ENCODE measurements at places on chromosomes 1 and 21.

- peak; percentile 74 for DNase-seq
These were observed 7.7 kb downstream of the ARHGEF2 start for GRCh38 chr1:155970531-155971167.

DNA sequence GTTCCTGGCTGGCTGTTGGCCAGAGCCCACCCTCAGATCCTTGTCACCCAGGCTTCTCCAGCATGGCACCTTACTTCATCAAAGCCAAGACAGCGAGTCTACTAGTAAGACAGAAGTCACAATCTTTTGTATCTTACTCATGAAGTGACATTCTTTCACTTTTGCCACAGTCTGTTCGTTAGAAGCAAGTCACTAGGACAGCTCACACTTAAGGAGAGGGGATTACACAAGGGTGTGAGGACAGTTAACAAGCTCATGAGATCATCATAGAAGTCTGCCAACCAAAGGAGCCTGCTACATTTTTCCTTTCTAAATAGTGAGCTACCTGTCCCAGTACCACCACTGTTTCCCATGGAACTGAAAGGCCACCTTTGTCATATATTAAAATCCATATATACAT lies 61.5 kb downstream of the PACC1 start:
- DNase-seq: no peak

GRCh38 chr1:164667001-164667400 lies 108.0 kb downstream of the PBX1 start:
- no peak for DNase-seq

DNA sequence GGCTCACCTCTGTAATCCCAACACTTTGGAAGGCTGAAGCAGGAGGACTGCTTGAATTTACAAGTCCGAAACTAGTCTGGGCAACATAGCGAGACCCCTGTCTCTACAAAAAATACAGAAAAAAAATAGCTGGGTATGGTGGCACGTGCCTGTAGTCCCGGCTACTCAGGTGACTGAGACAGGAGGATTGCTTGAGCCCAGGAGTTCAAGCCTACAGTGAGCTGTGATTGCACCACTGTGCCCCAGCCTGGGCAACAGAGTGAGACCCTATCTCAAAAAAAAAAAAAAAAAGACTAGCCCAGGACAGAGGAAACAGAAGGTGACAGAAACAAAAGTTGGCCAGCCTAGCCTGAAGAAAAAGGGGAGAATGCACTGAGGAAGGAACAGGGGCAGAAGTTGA lies 21.2 kb downstream of the ARMH1 start:
- DNase-seq: no peak

GRCh38 chr1:190098107-190098506 lies 379.6 kb downstream of the BRINP3 start:
- no peak for DNase-seq

DNA sequence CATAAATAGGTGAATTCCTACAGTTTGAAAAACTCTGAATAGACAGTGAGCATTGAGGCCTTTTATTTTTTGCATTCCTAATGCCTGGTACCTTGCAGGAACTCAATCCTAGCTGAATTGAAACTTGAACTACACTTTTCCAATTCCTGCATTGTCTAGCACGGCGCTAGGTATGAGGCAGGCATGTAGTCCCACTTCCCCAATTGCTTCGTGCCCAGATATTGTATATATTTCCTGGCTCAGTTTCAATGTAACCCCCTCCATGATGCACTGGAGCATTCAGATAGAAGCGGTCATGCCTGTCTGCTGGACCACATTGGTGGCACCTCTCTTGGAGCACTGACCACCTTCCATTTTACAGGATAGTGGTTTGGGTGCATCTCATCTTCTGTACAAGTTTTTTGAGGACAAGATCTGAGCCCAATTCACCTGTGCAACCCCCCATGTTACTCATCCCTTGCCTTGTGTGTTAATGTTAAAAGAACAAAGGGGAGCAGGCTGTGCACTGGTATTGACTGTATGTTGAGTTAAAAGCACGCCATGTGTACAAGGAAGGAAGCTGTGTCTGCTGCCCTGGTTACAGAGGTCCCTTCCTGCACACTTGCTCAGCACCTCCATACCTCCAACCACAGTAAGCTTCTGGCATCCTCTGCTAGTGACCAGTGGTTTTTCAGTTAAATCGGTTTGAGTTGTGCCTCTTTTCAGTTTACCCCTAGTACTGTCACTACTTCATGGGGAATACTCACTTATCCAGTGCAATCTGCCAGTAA lies 10.0 kb upstream of the RAB7B start:
- no peak for DNase-seq

DNA sequence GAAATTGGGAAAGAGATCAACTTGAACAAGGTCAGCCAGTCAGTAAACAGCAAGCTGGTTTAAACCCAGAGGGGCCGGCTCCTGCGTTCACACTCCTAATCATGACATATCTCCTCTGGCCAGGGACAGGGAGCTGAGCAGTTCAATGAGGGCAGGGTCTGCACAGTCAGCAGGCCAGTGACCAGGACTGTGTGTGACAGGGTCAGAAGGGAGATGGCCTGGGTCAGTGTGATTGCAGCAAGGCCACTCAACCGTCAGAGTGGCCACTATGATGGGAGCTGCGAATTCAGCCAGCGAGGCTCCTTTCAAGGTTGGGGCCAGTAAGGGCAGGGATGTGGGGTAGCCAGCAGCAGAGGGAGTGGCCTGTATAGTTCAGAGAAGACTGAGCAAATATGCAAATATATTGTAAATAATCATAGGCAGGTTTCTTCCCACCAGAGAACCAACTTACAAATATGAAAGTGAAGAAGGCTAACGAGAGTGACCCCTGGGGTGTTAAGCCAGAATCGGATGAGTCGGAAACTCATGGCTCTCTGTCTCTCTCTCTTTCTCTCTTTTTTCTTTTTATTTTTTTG lies 20.0 kb downstream of the NOL9 start:
- no peak for DNase-seq

GRCh38 chr1:203627851-203628200 lies 1.2 kb downstream of the ATP2B4 start:
- peak; percentile 33 for DNase-seq

GRCh38 chr1:186629341-186629740 lies 50.9 kb downstream of the PTGS2 start:
- no peak for DNase-seq

DNA sequence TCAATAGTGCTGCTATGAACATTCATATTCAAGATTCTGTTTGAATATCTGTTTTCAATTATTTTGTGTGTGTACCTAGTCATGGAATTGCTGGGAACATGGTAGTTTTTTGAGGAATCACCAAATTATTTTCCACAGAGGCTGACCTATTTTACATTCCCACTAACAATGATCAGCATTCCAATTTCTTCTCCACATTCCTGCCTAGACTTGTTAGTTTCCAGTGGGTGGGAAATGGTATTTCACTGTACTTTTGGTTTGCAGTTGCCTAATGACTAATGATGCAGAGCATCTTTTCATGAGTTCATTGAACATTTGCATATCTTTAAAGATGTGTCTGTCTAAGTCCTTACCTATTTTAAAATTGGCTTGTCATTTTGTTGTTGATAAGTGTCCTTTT lies 1182.6 kb upstream of the B3GALT2 start:
- DNase-seq: no peak

- DNase-seq: no peak
These were observed 303.8 kb upstream of the SPAG17 start for GRCh38 chr1:118488787-118489186.

GRCh38 chr21:44815852-44816628 lies 1.8 kb downstream of the SUMO3 start:
- no peak for DNase-seq

DNA sequence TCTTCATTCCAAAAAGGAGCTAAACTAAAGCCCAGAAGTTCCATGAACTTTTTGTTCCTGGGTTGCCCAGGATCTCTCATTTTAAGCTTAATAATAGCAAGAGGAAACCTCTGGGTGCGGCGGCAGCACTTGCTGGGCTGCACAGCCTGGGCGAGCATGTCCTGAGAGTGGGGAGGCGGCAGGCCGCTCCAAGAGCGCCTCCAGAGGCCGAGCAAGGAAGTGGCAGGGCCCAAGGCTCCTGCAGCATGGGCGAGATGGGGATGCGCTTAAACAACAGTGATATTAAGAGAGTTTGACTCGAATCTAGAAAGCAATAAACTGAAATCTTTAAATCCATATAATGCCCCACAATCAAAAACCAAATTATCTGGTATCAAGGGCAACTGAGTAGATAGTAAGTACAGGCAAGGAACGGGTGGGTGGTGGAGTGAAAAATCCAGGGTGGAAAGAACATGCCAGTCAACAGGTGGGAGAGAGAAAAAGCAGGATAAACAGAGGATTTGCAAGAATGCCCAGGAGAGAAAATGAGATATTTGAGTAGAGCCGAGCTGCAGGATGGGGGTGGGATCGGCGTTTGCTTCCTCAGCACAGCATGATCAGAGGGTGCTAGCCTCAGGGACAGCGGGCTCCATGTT lies 14.1 kb upstream of the TNR start:
- DNase-seq: no peak

- no peak for DNase-seq
These were observed 51.5 kb upstream of the CNIH3 start for GRCh38 chr1:224564454-224565084.

GRCh38 chr1:24932284-24932683 lies 2.2 kb upstream of the RUNX3 start:
- no peak for DNase-seq

DNA sequence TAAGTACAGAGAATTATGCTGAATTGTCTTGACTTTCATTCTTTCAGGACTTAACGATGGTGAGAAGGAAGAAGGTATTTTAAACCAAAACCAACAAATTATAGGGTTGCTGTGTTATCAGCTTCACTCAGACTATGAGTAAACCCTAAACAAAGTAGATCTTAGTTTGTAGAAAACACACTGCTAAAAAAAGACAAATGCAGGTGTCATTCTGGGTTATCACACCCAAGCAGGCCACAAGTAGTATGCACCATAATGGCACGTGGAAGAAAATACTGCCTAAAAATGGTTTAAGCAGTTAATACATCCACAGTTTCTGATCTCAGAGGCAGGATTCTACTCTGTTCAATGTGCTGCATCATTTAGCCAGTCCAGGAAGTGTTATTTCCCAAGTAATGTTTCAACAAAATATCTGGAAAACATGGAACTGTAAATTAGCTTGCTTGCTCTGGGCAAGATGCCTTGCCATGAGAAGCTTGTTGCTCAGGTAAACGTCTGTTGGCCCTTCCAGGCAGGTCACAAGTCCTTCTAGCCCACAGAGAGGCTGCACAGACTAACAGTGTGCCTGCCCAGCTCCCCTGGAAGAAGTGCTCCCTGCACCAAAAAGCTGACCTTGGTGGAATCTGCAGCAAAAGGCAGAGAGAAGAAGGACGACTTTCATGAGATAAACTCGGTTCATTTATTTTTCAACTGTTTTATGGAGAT lies 4.1 kb downstream of the DIPK1A start:
- no peak for DNase-seq

DNA sequence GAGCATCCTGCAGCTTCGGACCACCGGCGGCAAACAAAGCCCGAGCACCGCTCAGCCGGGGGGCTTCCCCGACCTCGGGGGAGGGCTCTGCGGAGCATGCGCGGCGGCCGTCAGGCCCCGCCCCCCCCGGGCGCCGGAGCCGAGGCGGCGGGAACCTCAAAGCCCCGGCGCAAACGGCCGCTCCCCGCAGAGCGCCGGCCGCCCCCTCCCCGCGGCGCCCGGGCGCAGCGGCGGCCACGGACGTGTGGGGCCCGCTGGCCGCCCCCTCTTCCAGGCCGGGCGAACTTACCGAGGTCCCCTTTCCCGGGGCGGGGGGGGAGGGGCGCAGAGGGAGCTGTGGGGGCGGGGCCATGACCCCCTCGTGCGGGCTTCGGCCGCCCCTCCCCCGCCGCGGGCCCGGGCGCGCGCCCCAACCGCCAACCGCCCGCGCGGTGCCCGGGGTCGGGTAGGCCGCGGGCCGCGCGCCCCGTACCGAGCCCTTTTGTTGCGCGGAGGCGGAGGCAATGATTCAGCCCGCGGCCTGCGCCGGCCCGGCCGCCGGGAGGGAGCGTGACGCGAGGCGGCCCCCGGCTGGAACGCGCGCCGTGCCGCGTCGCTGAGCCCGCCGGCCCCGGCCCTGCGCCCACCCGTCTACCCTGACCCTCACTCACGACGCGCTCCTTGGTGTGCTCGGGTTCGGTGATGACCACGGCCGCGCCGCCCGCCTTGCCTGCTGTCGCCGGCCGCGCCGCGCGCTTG lies 1.7 kb downstream of the RCC2 start:
- DNase-seq: no peak

DNA sequence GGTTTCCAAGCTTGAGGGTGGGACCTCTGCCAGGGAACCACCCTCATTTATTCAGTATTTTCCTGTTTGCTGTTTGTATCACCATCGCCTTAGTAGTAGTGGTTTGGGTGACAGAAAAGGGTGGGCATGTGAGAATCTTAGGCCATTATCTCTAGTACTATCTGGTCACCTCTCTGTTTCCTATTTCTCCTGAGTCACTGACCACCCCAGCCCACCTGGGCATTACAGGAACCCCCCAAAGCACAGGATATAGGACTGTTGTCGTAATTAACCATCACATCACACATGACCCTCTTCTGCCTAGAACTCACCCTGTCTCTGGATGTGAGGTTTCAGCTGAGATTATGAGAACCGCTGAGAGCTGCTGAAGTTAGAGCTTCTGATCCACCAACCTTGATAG lies 60.4 kb downstream of the IL23R start:
- DNase-seq: no peak

- peak; percentile 11 for DNase-seq
These were observed 53.5 kb upstream of the EPHA8 start for GRCh38 chr1:22509815-22510214.

GRCh38 chr21:15626031-15626430 lies 103.8 kb upstream of the USP25 start:
- no peak for DNase-seq

DNA sequence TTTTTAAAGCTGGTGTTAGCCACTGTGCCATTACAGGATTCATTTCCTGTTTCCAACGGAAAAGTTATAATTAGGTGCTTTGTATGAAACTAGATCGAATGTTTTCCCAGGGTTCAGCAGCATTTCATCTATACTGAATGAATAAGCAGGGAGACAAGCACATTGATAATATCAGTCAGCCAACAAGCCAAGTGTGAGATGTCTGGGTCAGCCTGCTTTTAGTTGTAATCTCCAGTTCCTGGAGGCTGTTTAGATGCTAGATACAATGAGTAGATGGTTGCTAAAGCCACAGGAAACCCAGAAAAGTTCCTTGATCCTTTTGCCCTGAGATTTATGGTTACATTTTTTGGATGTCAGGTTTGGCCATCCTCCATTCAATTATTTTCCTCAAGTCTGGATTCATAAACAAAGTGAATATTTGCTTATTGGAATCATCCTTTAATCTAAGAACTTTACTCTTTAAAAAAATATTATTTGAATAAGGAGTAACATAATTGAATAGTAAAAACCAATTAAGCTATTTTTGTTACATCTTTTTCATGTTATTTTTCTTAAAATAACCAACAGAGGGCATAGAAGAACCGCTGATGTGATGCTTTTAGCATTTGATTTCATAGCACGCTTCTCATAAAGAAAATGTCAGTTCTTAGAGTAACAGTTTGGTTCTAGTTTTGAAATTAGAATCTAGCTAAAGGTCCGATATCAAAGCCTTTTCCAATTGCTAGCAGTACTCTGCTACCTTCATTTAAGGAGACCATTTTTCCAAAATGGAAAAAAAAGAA lies 76.6 kb downstream of the HSPA13 start:
- DNase-seq: no peak

GRCh38 chr1:235013512-235013911 lies 115.1 kb downstream of the TOMM20 start:
- no peak for DNase-seq

Data from stromal cell of bone marrow (primary cell).